Astrocyte of the spinal cord (primary cell): ENCODE measurements at places on chromosomes 1 and 21.

DNA sequence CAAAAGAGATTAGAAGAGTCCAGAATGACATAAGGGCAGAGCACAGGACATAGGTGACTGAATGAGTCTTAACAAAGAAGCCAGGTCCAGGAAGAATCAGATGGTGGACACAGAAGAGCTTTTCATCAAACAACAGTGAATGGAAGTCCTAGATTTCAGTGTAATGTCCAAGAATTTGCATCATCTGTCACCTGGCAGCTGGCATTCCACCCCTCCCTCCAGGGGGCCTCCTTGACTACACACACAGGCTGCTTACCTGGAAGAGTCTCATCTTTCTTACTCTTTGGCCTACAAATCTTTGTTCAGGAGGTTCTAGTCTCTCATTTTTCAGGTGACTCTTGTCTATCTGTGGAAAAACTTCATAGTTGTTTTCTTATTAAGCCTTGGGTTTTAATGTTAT lies 36.2 kb downstream of the GORAB start:
- DNase-seq = no peak

DNA sequence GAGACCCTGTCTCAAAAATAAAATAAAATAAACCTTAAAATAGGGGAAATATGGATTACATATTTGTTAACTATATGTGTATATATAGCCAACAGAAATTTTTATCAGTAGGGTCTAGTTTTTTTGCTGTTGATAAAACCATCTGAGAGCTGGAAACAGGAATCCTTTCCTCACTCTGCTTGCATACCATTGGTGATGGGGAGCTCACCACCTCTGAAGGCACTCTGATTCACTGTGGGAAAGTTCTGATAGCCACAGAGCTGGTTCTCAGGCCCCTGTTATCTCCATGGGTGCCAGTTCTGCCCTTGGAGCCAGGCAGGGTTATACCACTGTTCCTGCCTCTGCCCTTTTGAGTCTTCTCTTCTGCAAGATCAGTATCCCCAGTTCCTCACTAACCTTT lies 17.8 kb upstream of the ZC3H12A start:
- DNase-seq = no peak

- no peak for DNase-seq
Observed at GRCh38 chr1:183873642-183874041, 68.7 kb downstream of the RGL1 start.

DNA sequence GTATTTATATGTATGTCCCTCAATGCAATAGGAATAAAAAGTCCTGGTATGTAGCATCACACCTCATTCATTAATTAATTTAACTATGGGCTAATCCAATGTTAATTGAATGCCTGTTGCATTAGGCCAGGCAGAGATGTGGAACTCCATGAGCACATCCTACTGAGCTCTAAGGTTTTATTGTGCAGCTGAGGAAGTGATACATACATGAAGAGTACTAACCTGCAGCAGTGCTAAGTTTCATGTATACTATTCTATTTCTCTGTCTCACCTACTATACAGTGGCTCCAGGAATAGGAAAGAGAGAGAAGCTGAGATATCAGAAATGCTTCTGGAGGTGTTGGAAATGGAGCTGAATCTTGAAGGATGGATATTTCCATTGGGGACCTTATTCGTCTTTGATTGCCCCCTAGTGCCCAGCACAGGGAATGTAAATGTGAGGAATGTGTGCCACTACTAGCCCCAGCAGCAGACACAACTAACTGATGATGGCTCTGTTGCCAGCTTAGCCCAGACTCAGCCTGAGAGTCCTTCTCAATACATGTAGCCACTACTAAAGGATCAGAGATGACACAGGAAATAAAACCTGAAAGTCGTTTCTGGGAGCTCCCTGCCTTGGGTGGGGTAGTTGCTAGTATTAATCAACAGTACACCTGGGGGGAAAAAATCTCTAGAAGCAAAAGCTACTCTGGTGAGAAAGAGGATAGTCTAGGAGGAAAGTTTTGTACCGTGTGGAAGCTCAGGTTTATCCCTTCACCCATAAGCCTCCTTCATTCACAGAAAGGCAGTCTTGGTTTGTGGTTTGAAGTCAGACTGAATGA lies 173.3 kb upstream of the FOXD3 start:
- peak; percentile 61 for DNase-seq

GRCh38 chr1:163291461-163291860 lies 30.3 kb upstream of the NUF2 start:
- no peak for DNase-seq

- DNase-seq = no peak
Observed at GRCh38 chr1:21749859-21750468, 33.0 kb downstream of the USP48 start.

GRCh38 chr1:33269621-33270020 lies 13.3 kb downstream of the ZNF362 start:
- DNase-seq = no peak
